T-helper 17 cell (primary cell): ENCODE measurements at places on chromosomes 7 and 10. TPM values are rescaled to one million over a fixed set of nuclear protein-coding genes. Genes with fewer than 3 reads are reported as not detected.

The PDZD7 gene
- 1.1 TPM for total RNA-seq

DNA sequence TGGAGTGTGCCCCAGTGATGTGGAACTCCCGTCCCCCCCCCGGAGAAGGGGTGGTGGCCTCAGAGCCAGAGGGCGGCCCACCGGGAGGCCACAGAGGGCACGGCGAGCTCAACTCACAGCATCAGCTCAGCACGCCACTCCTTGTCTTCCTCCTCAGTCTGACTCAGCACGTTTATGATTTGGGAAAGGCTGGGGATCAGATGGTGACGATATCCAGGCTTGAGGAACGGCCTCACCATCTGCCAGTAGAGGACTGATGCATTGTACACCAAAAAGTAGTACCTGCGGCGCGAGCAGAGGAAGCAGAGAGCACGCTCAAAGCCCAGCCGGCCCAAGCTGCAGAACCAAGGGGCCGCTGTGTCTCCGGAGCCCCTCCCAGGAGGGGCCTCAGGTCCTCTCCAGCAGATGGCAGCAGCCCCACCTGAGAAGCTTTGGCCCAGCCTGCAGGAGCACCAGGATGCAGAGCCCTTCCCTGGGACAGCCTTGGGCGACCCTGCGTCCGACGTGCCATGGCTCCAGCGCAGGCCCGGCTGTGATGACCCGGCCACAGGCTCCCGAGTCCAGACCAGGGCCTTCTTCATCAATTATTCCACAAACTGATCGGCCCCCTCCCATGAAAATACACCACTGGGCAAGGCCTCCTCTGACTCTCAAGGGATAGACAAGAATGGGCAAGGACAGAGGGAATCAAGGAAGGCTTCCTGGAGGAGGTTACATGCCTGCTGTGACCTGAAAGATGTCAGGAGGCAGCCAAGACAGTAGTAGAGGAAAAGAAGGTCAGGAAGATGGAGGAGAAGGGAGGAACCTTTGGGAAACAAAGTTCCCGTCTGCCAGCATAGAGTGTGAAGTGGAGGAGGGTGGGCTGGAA is 3.7 kb downstream of the CFAP46 start:
- DNase-seq: no peak

DNA sequence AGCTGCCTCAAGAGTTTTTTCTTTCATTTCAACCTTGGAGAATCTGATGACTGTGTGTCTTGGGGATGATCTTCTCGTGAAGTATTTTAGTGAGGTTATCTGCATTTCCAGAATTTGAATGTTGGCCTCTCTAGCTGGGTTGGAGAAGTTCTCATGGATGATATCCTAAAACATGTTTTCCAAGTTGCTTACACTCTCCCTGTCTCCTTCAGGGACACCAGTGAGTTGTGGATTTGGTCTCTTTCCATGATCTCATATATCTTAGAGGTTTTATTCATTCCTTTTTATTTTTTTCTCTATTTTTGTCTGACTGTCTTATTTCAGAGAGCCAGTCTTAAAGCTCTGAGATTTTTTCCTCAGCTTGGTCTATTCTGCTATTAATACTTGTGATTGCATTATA is 282.3 kb upstream of the CSTF2T start:
- no peak for DNase-seq

GRCh38 chr7:30904561-30904960 is 7.1 kb upstream of the AQP1 start:
- no peak for DNase-seq
